Breast epithelium (tissue), 4 donors: ENCODE measurements at places on chromosomes 13 and 19.

GRCh38 chr13:80329250-80329649 lies 11.7 kb downstream of the SPRY2 start:
- DNase-seq = no peak

- DNase-seq = no peak
Observed at GRCh38 chr19:31600731-31601295, 251.6 kb upstream of the TSHZ3 start.

DNA sequence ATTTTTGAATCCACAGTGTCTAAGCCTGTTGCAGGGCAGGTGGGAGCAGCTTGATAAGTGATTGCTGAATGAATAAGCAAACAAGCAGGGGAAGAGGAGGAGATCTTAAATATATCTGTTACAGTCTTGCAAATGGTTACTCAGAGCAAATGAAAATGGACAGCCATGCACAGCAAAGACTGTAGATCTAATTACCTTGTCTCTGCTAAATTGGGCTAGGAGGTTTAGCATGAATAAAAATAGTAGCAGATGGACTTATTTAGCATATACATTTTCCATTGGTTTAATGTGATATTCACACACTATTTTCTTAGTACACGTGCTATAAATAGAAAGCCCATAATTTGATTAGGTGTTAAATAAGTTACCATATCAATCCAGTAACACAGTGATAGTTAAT lies 72.9 kb upstream of the FARP1 start:
- DNase-seq = no peak

- DNase-seq = no peak
Observed at GRCh38 chr13:32804673-32805230, 211.5 kb upstream of the KL start.

DNA sequence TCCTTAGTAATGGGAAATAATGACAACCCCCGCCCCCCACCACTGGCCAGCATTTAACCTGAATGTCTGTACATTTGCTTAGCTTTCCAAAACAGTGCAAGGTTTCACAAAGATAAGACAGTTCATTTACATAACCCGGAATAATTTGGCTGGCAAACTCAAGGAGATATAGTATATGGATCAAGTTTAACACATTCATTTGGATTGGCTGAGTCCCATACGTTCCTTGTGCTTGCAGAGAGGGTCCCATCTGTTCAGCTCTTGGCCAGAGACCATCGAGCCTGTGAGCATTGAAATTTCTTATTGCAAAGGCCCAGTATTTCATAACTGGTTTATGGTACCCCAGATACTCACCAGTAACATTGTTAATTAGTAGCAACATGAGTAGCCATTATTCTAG lies 116.5 kb downstream of the GPC6 start:
- DNase-seq = no peak

DNA sequence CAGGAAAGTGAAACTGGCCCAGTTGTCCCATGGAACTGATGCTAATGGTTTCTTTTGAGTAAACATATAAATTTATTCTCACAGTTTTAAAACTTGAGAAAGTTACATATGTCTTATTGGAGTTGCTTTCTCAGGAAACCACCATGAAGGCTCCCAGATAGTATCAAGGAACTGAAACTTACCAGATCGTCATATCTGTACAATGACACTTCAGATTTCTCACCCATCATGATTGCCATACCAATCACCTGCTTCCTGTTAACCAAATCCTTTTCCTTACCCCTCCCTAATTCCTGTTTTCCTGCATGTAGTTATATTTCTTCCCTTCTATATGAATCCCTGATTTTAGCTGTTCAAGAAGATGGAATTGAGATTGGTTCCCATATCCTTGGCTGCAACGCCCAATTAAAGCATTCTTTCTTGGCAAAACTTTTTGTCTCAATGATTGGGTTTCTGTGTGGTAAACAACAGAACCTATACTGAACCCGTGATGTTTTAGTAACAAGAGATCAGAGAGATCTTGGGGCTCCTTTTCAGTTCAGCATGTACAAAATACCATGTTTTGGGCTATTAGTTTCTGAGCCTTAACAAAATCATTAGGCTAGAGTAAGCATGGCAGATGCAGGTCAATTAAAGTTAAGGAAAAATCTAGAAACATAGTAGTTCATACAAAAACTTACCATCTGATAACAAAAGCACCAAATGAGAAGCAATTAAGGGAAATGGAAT lies 781.3 kb upstream of the MIR17HG start:
- no peak for DNase-seq

DNA sequence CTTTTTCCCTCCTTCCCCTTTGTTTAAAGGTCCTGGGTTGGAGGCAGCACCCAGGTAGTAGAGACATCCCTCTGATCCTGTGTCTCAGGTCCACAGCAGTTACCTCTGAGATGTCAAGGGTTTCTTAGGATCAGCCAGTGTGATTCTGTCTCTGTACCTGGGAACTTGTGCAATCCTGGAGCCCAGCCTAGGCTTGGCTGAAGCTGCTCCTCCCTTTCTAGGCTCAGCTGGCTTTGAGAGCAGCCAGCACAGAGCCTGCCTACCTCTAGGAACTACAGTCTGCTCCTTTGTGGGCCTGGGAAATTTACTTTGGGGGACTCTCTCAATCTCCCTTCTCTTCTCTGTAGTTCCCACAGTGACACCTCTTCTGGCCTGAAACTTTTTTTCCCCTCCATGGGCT lies 171.6 kb downstream of the MTUS2 start:
- no peak for DNase-seq

- DNase-seq = no peak
Observed at GRCh38 chr19:29367791-29368222, 154.9 kb upstream of the UQCRFS1 start.

DNA sequence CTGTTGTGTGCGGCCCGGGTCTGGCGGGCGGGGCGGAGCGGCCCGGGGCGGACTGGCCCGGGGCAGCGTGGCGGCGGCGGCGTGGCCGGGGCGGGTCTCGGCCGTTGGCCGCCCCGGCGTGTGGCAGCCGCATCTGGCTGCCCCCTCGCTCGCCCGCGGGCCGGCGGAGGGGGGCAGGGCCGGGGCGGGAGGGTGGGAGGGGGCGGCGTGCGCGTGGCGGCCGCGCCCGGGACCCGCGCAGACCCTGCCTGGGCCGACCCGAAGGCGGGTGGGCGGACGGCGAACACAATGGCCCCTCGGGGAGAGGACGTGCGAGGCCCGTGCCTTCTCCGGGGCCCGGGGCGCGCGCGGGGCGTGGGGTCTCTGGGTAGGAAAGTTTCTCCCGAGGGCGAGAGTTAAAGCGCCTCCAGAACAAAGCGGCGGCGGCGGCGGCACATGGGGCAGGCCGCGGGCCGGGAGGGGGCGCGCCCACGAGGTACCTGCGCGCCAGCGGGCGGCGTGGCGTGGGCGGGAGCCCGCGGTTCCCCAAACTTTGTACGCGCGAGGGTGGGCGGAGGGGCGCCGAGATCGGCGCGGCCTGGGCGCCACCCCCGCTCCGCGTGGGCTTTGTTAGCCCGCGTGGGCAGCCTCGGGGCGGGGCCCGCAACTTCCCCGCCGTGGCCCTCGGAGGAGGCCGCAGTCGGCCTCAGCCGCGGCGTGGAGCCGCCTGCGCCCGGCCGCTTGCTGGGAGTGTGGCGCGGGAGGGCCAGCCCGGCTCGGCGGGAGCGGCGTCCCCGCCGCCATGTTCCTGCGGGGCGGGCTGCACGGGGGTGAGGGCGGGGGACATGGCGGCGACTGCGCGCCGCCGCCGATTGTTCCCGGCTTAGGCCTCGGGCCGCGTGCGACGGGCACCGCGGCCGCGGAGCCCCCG lies 764 bp downstream of the MIR17HG start:
- DNase-seq = peak; percentile 53

- no peak for DNase-seq
Observed at GRCh38 chr13:111614613-111615012, 294.2 kb downstream of the TEX29 start.

GRCh38 chr13:94313321-94313910 lies 166.1 kb downstream of the DCT start:
- DNase-seq = no peak

- no peak for DNase-seq
Observed at GRCh38 chr19:44947041-44947581, 1.3 kb downstream of the APOC2 start.

GRCh38 chr19:19305696-19306095 lies 14.6 kb downstream of the SUGP1 start:
- no peak for DNase-seq

GRCh38 chr19:57321116-57321515 lies 844 bp downstream of the ZNF543 start:
- no peak for DNase-seq

GRCh38 chr13:47092202-47092601 lies 195.3 kb upstream of the HTR2A start:
- DNase-seq = no peak

- DNase-seq = no peak
Observed at GRCh38 chr13:94033830-94034642, 445.4 kb downstream of the DCT start.

DNA sequence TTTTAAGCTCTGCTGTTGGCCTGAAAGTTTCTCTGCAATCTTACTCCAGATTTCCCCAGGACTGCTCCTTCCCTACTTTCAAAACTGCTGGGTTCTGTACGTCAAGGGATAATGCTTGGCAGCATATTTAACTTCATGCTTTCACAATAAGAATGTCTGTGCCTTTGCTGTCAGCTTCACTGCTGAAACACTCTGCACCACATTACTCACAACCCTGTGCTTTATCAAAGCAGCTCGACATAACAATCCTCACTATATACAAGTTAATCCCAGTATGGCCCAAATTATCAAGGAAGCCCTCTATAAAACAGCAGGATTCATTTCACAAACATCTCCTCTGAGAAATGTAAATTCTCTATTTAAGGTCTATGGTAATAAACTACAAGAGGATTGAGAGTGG lies 17.5 kb downstream of the LATS2 start:
- DNase-seq = no peak

- DNase-seq = no peak
Observed at GRCh38 chr19:1270213-1270853, 1.2 kb downstream of the CIRBP start.

- DNase-seq = no peak
Observed at GRCh38 chr13:68806125-68806524, 1301.5 kb upstream of the ATXN8OS start.

- no peak for DNase-seq
Observed at GRCh38 chr13:48978942-48979601, 3.4 kb downstream of the FNDC3A start.

DNA sequence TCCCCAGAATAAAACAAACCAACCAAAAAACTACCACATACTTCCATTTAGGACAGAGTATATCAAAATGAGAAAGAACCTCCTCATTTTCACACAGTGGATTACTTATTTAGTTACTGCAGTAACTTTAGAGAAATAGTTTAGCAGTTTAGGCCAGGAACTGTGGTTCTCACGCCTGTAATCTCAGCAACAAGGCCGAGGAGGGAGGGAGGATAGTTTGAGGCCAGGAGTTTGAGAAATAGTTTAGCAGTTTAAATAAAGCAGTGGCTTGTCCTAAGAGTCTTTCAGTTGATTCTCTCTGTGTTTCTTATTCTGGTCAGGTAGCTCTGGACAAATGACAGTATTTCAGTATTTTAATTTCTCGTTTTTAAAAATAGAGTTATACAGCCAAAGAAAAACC lies 9.4 kb downstream of the HMGB1 start:
- no peak for DNase-seq

DNA sequence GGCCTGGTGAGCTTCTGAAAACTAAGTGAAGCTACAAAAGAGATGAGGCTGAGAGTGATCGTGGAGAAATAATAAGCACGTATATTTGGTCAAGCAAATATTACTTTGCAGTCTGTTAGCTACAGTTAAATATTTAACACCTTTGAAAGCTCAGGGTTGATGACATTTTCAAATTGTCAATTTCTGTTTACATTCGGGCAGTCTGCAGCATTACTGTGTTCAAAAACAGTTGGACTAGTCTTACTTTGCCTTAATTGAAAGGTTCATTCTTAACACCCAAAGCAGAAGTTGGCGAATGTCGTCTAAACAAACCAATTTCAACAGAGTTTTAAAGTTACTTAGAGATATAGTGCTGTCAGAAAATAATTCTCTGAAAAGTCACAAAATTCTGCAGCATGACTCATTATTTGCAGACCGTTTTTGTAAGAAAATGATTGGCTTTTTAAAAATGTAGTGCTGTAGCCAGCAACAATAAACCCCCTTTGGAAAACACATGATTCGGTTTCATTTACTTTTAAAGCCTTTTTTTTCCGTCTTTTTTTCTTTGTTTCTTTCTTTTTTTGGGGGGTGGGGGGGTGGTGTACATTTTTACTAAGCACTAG lies 549.0 kb downstream of the GPC6 start:
- no peak for DNase-seq

DNA sequence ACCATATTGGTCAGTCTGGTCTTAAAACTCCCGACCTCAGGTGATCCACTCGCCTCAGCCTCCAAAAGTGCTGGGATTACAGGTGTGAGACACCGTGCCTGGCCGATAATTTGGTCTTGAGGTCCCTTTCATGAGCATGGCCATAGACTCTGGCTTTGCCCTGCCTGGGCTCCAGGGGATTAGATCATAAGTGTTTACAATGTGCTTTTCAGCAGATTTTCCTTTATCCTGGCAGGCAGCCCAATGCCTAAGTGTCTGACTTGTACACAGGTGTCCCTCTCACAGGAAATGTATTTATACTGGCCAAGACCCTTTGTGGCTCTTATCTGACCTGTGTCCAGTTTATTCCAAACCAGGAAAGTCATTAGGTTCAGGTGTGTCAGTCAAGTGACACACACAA lies 15.9 kb downstream of the BCAM start:
- no peak for DNase-seq

GRCh38 chr19:36108684-36109083 lies 2.3 kb upstream of the OVOL3 start:
- no peak for DNase-seq

DNA sequence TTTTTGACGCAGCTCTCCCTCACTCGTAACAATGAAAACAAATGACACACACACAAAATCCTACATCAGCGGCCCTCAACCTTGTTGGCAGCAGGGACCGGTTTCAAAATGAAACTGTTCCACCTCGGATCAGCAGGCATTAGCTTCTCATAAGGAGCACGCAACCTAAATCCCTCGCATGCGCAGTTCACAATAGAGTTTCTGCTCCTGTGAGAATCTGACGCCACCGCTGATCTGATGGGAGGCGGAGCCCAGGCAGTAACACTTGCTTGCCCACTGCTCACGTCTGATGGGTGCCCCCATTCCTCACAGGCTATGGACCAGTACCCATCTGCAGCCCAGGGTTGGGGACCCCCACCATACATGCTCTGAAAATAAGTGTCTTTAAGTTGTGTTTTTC lies 43.4 kb downstream of the DHRS12 start:
- no peak for DNase-seq

DNA sequence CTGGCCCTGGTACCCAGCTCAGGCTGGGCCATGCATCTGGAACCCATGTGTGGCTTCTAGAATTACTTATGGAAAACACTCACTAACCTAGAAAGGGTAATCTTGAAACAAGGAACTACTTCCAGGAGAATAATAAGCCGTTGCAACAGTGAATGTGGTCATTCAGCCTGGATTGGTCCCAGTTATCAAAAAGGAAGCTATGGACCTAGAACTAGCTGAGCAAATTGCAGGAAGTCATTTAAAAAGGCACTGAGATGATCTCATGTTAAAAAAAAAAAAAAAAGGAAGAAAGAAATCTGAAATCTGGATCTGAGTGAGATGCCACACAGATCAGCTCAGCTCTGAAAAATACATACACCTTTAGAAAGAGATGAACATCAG lies 59.6 kb downstream of the DCT start:
- no peak for DNase-seq
